ENCODE measurements at places on chromosomes 4 and X.

GRCh38 chr4:88327665-88328064, 43.3 kb upstream of the PPM1K start:
- DNase-seq: no peak

DNA sequence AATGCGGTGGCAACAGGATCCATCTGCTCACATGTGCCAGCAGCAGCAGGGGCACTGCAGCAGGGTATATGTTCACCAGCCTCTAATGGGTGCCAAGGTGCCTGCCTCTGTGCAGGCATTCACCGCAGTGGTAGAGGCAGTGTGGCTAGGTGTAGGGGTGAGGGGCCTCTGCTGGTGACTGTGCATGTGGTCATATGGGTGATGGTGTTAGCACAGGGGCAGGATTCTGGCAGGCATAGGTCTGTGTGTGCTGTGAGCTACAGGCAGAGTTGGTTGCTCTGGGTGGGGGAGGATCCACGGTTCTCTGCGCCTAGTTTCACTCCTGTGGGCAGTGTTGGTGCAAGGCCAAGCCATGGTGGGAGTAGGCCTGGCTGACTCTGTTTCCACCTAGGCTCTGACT, 566.5 kb upstream of the GNPDA2 start:
- no peak for DNase-seq

- no peak for DNase-seq
Measured at GRCh38 chr4:75686346-75686745, 13.1 kb upstream of the G3BP2 start.

DNA sequence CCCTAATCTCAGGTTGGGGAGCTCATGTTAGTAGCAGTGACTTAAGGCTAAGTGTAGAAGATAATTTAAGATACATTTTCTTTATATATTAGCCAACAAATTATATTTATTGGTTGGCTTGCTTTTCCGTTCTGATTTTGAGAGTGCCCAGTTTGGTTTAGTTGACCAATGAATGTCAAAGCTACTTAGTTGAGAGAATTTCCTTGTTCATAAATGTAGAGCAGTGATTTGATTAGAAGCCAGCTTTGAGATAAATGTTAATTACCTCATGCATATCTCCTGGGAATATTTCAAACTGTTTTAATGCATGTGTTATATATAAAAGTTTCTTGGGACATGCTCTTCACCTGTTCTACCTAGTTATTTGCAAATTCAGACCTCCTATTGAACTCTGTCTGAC, 44.3 kb downstream of the SPATA18 start:
- no peak for DNase-seq

DNA sequence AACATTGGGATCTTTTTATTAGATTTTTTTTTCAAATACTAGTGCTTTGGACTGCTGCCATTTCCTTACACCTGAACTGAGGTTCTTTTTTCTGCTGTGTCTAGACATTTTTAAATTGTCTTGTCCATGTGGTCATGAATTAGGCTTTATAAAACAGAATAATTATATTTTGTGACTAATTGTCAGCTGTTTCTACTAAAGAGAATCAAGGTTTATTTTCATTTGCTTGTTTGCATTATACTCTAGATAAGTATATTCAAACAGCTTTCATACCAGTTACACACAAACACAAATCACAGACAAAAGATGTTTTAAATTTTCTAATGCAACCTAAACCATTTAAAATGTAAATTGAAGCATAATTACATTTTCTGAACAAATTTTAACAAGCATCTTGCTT, 194.7 kb downstream of the GALNTL6 start:
- no peak for DNase-seq

DNA sequence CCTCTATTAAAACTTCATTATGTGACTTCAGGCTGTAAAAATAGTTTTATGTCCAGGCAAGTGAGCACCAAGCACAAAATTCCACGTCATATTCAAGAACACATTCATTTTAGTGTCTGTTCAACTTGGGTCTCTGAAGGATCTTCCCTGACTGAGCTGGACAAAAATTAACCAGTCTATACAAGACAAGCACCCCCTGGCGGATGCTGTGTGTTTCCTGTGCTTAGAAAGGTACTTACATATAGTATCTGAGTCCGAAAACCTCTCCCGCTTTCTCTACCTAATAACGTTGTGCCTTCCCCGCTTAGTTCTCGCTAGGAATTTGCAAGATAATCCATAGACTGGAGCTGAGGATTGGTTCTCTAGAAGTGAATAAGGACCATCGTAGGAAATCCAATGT, 2214.5 kb upstream of the TENM3 start:
- no peak for DNase-seq
